Ascending aorta (tissue), 2 donors: ENCODE measurements at places on chromosomes 3 and 15.

DNA sequence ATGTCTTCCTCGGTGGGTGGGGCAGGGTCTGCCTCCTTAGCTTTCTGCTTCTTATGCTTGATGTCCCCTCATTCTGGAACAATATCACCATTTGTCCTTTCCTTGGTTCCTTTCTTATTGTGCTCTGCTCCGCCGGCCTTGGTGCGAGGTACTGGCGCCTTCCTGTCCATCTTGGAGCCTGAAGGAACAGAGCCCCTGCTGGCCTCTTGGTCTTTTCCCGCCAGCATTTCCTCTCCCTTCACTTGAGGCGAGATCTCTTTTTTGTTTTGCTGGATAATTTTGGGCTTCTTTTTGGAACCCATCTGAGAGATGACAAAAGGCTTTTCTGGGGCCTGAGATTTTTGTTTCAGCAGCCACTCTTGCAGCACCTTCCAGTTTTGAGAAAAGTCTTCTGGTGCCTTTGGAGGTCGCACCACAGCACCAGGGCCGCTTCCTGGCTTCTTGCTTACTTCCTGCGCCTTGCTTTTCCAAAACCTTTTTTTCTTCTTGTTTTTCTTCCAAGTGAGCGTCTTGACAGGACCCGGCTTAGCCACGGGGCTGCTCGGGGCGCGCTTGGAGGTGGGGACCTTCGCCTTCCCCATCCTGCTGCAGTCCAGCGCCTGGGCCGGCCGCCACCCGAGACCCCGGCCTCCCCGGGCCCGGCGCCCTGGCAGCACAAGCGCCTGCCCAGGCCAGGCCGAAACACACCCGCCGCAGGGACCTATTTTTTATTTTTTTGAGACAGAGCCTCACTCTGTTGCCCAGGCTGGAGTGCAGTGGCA is 127.1 kb downstream of the KLF13 start:
- no peaks in the 10 kb centered on the region for H3K27me3 ChIP-seq
- peak; percentile 25 for DNase-seq
- H3K4me3 ChIP-seq: no peak overlapping the region

GRCh38 chr3:128152419-128153155 is 694 bp upstream of the EEFSEC start:
- peaks cover 6% of the 10 kb centered on the region for H3K36me3 ChIP-seq
- H3K27ac ChIP-seq: peak overlapping the region; percentile 85
- no peak for DNase-seq
- no peaks in the 10 kb centered on the region for H3K27me3 ChIP-seq
- H3K4me3 ChIP-seq: peak overlapping the region; percentile 81

DNA sequence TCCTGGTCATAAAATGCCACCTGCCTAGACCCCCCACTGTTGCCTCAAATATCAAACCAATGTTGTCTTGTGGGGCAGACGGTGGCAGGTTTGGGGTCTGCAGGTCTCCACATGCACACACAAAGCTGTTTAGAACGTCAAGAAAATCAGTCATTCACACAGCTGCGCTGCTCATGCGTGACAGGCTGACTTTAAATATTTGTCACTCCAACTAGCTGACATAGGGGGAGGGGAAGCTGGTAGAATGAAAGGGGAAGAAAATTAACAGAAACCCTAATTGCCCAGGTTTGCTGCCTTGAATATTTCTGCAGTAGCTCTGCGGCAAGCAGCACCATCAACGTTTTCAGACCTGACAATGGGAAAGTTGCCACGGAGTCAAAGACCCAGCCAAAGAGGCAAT is 201.8 kb downstream of the ABHD5 start:
- H3K27ac ChIP-seq: no peak overlapping the region
- H3K27me3 ChIP-seq: no peaks in the 10 kb centered on the region
- no peak overlapping the region for H3K4me3 ChIP-seq
- no peaks in the 10 kb centered on the region for H3K36me3 ChIP-seq
- no peaks in the 10 kb centered on the region for H3K4me1 ChIP-seq

GRCh38 chr15:48730506-48730905 is 80.4 kb downstream of the CEP152 start:
- H3K4me1 ChIP-seq: no peaks in the 10 kb centered on the region
- H3K4me3 ChIP-seq: no peak overlapping the region
- no peak overlapping the region for H3K27ac ChIP-seq
- H3K36me3 ChIP-seq: no peaks in the 10 kb centered on the region
- no peak for DNase-seq
- no peaks in the 10 kb centered on the region for H3K27me3 ChIP-seq

GRCh38 chr15:85515212-85515611 is 134.8 kb downstream of the AKAP13 start:
- H3K4me1 ChIP-seq: no peaks in the 10 kb centered on the region
- DNase-seq: no peak
- no peak overlapping the region for H3K27ac ChIP-seq
- no peaks in the 10 kb centered on the region for H3K27me3 ChIP-seq

- DNase-seq: peak; percentile 74
- H3K27ac ChIP-seq: no peak overlapping the region
- H3K27me3 ChIP-seq: no peaks in the 10 kb centered on the region
- no peaks in the 10 kb centered on the region for H3K4me1 ChIP-seq
- H3K36me3 ChIP-seq: no peaks in the 10 kb centered on the region
These were observed 14.8 kb upstream of the LCTL start for GRCh38 chr15:66580643-66581042.

DNA sequence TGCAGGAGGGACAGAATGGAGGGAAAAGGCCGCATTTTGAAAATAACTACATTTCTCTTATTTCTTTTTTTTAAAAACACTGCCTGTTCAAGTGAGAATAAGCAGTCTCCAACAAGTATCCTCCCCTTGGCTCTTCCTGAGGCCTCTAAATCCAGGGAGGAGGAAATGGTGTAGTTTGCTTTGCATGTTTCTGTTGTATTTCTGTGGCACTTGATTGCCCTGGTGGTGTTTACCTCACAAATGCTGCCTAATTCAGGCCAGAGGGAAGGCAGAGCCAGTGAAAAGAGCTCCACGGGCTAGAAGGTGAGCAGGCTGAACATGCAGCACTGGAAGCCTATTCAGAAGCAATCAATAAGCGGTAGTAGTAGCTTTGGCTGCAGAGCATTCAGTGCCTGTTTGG is 149.3 kb upstream of the ATP11B start:
- no peak overlapping the region for H3K4me3 ChIP-seq
- H3K36me3 ChIP-seq: no peaks in the 10 kb centered on the region
- H3K27ac ChIP-seq: no peak overlapping the region
- H3K4me1 ChIP-seq: no peaks in the 10 kb centered on the region
- H3K27me3 ChIP-seq: no peaks in the 10 kb centered on the region

GRCh38 chr3:105323274-105323599 is 43.5 kb upstream of the ALCAM start:
- H3K36me3 ChIP-seq: no peaks in the 10 kb centered on the region
- no peak for DNase-seq
- no peaks in the 10 kb centered on the region for H3K27me3 ChIP-seq
- no peaks in the 10 kb centered on the region for H3K4me1 ChIP-seq
- no peak overlapping the region for H3K27ac ChIP-seq

GRCh38 chr3:132730891-132731580 is 8.8 kb upstream of the NPHP3 start:
- H3K27me3 ChIP-seq: no peaks in the 10 kb centered on the region
- no peak overlapping the region for H3K4me3 ChIP-seq
- H3K36me3 ChIP-seq: no peaks in the 10 kb centered on the region
- no peaks in the 10 kb centered on the region for H3K4me1 ChIP-seq
- H3K27ac ChIP-seq: no peak overlapping the region

DNA sequence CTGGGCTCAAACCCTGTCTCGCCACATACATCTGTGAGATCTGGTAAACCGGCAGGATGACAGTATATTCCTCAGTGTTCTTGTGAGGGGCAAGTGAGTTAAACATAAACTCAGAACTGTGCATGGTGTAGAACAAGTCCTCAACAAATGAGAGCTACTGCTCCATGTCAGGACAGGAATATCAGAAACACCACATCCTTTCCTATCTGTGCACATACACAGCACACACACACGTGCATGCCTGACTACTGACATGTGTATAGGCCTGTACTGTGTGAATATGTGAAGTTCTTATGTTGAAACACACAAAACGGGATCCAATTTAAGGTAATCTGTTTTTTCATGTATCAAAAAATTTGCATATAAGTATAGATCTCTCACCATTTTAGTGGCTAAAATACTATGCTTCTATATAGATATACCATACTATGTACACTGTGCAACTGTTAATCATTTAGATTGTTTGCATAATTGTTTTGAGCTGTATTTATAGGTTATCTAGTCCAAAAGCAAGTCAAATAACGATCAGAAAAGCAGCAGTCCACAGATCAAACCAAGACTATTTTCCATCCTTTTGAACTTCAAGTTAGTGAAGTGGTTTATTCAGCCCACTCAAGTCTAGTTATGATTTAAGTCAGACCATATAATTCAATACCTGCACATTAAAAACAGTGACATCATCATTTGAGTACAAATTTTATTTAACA is 44.8 kb downstream of the CCR4 start:
- no peak overlapping the region for H3K27ac ChIP-seq
- H3K36me3 ChIP-seq: peaks cover 29% of the 10 kb centered on the region
- no peak for DNase-seq
- no peaks in the 10 kb centered on the region for H3K4me1 ChIP-seq
- no peaks in the 10 kb centered on the region for H3K27me3 ChIP-seq

DNA sequence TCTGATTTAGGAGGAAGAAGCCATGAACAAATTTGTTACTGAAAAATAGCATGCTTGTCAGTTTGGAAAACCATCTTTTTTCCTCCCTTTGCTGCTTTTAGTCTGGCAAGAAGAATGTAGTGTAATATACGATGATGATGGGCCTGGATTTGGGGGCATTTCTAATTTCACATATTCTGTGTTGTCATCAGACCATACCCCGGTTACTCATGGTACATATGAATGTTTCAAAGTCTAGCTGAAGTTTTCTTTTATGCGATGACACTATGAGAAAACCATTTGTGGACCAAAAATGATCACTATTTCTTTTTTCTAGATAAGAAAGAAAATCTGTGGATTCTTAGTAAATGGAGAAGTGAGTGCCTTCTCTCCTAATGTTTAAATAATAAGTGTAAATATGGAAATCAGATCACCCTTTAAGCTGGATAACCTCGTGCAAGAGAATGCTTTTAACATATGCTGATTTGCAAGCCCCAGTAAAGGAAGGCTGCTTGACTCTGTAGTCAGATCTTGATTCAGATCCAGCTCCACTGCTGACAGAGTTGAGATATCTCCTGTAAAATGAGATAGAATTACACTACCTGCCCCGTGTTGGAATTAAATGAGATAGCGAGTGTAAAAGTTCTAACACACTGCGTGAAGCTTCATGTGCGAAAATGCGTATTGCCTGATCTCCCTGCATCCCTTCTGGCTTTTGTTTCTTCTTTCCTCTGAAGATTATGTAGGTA is 3.0 kb downstream of the MEF2A start:
- no peaks in the 10 kb centered on the region for H3K36me3 ChIP-seq
- H3K4me1 ChIP-seq: peaks cover 5% of the 10 kb centered on the region
- H3K27ac ChIP-seq: peak overlapping the region; percentile 98

- H3K27ac ChIP-seq: peak overlapping the region; percentile 98
- peaks cover 9% of the 10 kb centered on the region for H3K36me3 ChIP-seq
- peak; percentile 64 for DNase-seq
- no peaks in the 10 kb centered on the region for H3K27me3 ChIP-seq
- H3K4me1 ChIP-seq: peaks cover 46% of the 10 kb centered on the region
These were observed 19.0 kb downstream of the SYNM start for GRCh38 chr15:99123713-99124451.

- no peak for DNase-seq
- no peaks in the 10 kb centered on the region for H3K27me3 ChIP-seq
- H3K4me3 ChIP-seq: no peak overlapping the region
These were observed 599.0 kb downstream of the MAGI1 start for GRCh38 chr3:65439641-65440284.

DNA sequence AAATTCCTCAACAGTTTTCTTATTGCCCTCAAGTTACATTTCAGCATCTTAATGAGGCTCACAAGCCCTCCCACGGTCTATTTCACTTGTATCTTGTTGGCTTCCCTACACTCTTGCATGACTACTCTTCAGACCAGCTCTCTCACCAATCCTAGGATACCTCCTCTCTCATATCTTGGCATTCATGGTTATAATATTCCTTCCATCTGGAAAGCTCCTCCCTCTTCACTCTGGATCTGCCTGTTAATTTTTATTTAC is 8.5 kb upstream of the CCDC80 start:
- H3K36me3 ChIP-seq: no peaks in the 10 kb centered on the region
- no peaks in the 10 kb centered on the region for H3K27me3 ChIP-seq
- no peak overlapping the region for H3K4me3 ChIP-seq
- no peaks in the 10 kb centered on the region for H3K4me1 ChIP-seq
- no peak for DNase-seq

DNA sequence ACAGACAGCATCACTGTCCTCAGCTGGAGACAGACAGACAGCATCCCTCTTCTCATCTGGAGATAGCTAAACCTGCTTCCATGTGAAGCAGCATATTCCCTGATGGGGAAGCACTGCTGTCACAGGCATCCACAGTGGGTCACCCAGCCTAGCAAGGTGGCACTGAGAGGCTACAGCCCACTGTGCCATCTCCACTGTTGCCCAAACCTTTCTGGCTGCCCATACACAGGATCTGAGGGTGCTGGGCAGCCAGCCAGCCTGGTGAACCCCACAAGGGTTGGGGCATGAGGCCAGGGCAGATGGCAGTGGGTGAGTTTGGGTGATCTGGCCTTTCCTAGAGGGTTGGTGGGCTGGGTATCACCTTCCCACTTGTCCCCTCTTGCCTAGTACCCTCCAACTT is 11.7 kb downstream of the CHST13 start:
- H3K4me1 ChIP-seq: no peaks in the 10 kb centered on the region
- no peaks in the 10 kb centered on the region for H3K27me3 ChIP-seq
- no peak for DNase-seq
- no peak overlapping the region for H3K4me3 ChIP-seq
- no peak overlapping the region for H3K27ac ChIP-seq

- H3K4me1 ChIP-seq: no peaks in the 10 kb centered on the region
- no peak overlapping the region for H3K27ac ChIP-seq
- H3K4me3 ChIP-seq: no peak overlapping the region
- no peak for DNase-seq
- H3K36me3 ChIP-seq: no peaks in the 10 kb centered on the region
These were observed 38.8 kb upstream of the B3GNT5 start for GRCh38 chr3:183214277-183214612.

DNA sequence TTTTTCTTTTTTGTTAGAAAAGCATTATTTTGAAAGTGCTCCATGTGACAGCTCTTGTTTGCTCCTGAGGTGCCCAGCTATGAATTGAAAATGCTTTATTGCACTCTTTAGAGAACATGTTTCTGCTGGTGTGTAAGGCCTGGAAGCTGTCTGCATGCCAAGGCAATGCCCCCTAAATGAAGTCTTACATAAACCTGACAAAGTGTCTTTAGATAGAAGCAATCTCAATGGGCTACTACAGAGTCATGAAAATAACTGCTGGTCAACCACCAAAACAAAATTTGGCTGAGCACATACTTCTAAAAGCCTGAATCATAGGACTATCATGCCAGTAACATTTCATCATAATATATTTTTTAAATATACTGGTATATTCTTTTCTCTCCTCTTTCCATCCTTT is 178.7 kb downstream of the THRB start:
- peaks cover 23% of the 10 kb centered on the region for H3K4me1 ChIP-seq
- H3K4me3 ChIP-seq: no peak overlapping the region
- no peak for DNase-seq
- H3K27me3 ChIP-seq: no peaks in the 10 kb centered on the region
- no peak overlapping the region for H3K27ac ChIP-seq

- no peak for DNase-seq
- no peaks in the 10 kb centered on the region for H3K4me1 ChIP-seq
- H3K27ac ChIP-seq: no peak overlapping the region
- H3K4me3 ChIP-seq: no peak overlapping the region
These were observed 98.6 kb downstream of the OSBPL10 start for GRCh38 chr3:31882431-31882830.

GRCh38 chr15:63823253-63823844 is 10.4 kb downstream of the HERC1 start:
- H3K4me1 ChIP-seq: no peaks in the 10 kb centered on the region
- no peaks in the 10 kb centered on the region for H3K27me3 ChIP-seq
- DNase-seq: no peak
- no peak overlapping the region for H3K4me3 ChIP-seq
- no peaks in the 10 kb centered on the region for H3K36me3 ChIP-seq
